ENCODE measurements at places on chromosomes 1 and 21.

DNA sequence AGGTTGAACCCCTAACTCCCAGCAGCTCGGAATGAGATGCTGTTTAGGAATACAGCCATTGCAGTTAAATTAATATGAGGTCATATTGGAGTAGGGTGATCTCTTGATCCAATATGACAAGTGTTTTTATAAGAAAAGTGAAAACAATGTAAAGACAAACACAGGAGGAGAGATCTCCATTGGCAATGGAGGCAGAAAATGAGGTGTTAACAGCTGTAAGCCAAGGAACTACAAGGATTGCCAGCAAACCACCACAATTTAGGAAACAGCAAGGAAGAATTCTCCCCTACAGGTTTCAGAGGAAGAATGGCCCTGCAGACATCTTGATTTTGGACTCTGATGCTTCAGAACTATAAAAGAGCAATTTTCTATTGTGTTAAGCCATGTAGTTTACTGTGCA is 774.3 kb downstream of the MRPL39 start:
- DNase-seq, result no peak

DNA sequence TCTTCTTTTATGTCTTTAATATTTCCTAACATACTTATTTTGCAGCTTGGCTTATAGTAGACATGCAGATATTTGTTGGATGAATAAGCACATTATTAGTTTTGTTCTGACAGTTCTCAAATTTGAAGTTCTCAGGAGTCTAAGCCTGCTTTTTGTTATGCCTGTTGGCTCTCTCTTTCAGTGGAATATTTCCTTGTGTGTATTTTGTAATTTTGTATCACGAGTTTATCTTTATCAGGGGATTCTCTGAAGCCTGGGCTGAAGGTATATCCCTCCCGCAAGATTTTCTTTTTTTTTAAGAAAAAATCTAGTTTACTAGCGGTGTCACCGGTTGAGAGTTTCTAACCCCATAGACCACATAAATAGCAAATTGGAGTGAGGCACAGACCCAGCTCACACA is 105.9 kb downstream of the RGL1 start:
- DNase-seq, result no peak

- DNase-seq, result no peak
Measured at GRCh38 chr21:25556091-25556490, 51.2 kb downstream of the MRPL39 start.

GRCh38 chr1:117590273-117590925 is 15.4 kb upstream of the TENT5C start:
- no peak for DNase-seq

DNA sequence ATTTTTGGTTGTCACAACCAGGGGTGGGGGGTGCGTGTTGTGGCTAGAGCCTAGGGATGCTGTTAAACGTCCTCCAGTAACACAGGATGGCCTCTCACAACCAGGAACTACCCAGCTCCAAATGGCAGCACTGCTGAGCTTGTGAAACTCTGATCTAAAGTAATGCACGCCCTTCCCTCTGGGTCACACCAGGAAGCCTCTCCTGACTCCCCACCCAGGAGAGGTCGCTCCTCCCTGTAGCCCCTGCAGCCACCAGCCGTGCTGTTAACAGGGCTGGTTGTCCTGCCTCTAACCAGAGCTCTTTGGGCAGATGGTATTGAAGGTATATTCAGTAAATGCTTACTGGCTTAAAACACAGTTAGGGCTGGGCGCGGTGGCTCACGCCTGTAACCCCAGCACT is 73.2 kb downstream of the NKAIN1 start:
- DNase-seq, result no peak

DNA sequence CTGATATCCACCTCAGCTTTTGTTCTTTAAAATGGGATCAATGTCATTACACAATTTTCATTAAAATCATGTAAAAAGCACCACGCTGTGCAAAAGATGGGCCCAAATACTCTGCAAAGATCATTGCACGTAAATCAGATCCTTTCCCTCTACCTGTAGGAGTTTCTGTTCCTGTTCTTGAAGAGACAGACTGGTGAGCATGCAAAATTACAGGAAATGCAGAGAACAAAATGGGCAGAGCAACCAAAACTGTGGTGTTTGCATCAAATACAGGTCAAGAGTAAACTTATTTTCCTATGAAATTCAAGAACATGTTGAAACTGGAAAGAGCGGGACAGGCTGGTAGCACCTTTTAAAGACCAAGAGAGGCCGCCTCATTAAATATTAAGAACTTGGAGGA is 294.9 kb upstream of the ADGRL2 start:
- DNase-seq, result no peak

Measured in activated naive CD4-positive, alpha-beta T cell (primary cell).